ENCODE measurements at places on chromosomes 16 and 17.

- DNase-seq, result peak; percentile 80
Observed at GRCh38 chr17:82297280-82297713, 20.1 kb downstream of the CD7 start.

DNA sequence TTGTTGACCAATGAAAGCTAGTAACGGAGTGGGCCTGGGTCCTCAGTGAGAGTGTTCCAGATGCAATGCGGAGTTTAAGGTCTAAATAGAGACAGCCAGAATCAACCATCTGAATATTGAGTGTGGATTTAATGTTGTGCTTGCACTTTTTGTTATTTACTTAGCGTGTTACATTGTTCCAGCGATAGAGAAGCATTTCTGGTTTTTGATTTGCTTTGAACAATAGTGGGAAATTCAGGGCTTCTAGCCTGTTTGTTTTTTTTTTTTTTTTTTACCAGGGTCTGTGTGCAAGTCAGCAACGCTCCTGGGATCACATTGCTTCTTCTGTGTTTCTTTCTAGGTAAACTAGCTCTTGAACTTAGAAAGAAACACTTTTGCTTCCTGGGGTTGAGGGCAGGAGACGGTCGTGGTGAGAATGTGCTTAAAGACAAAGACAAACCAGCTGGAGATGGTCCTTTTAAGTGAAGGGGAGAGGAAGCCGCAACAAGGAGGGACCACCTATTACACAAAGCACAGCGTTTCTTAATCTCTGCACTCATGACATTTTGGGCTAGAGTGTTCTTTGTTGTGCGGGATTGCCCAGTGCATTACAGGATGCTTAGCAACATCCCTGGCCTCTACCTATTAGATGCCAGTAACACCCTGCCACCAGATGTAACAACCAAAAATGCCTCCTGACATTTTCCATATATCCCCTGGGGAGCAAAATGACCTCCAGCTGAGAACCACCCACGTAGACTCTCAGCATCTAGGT lies 119.2 kb downstream of the MAP2K6 start:
- no peak for DNase-seq

DNA sequence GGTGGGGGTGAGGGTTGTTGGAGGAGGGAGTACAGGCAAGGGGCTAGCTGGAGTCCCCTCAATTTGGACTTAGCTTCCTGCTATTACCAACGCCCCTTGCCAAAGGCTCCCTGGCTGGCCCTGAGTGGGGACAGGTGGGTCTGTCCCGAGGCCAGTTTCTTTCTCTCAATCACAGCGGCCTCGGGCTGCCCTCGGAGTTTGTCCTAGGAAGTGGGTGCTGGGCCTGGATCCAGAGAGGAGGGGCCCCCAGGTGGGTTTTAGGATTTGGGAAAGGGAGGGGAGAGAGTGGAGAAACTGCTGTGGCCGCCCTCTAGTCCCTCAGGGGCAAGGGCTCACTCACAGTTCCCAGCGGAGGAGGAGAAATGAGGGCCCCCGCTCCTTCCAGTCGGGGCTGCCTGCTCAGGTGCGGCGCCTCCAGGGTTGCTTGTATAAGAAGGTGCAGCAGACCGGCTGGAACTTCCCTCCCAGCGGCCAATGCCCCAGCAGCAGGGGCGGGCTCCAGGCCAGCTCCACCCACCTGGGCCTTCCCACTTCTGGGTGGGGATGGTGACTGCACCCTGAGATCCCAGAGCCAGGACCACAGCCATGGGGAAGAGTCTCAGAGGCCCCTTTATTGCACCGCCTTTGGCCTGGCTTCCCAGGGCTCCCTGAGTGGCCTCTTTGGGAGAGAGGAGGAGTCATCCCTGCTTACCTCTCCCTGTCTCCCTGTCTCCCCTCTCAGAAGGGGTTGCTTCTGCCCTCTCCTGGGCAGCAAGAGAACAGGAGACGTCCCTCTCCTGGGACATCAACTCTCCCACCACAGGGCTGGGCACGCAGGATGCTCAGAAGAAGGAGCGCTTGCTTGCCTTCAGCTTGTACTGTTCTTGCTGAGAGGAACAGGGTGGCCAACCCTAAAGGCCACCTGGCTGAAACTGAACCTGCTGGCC lies 112.0 kb upstream of the SMURF2 start:
- DNase-seq, result no peak

DNA sequence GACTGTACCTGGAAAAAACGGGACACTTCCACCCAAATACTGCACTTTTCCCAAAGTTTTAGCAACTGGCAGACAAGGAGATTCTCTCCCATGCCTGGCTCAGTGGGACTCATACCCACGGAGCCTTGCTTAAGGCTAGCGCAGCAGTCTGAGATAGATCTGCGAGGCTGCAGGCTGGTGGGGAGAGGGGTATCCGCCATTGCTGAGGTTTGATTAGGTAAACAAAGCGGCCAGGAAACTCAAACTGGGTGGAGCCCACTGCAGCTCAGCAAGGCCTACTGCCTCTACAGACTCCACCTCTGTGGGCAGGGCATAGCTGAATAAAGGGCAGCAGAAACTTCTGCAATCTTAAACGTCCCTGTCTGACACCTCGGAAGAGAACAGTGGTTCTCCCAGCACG lies 44.8 kb downstream of the UTP18 start:
- no peak for DNase-seq

GRCh38 chr16:75288596-75289120 lies 37.2 kb upstream of the BCAR1 start:
- DNase-seq, result peak; percentile 50

All from T-helper 9 cell (primary cell).